NCI-H1436 treated with DMSO at 0.1 percent for 48 hours (cell line): ENCODE measurements at places on chromosomes 5 and 9.

DNA sequence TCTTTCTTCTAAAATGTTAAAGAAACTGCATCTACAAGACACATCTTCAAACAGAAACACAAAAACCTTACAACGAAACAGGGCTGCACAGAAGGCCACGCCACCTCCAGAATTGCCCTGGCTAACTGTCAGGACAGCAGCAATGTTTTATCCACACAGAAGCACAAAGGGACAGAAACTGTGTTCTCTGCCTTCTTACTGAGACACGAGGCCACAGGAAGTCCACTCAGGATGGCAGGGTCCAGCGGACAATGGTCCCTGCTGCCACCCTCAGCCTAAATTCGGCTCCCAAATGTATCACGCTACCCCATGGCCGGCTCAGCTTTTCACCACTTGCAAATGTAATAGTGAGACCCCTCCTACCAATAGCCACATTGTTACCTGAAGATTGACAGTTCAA lies 159.8 kb upstream of the PHYKPL start:
- no peak for DNase-seq

DNA sequence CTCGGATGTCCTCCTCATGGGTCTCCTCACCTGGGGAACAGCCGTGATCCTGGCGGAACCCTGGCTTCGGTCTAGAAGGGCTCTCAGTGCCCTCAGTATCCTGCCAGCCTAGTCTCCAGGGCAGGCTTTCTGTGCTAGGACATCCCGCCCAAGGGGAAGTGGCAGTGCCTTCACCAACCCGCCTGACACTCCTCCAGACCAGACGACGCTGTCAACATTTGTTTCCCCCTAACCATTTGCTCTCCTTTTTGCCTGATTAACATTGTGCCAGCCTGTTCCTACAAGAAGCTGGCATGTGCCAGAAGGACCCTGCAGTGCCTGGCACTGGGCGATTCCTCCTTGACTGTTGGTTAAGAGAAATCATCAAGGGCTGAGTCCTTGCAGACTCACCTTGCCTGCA lies 358.9 kb upstream of the IRX2 start:
- no peak for DNase-seq

GRCh38 chr5:25020454-25020853 lies 375.7 kb upstream of the CDH10 start:
- no peak for DNase-seq

DNA sequence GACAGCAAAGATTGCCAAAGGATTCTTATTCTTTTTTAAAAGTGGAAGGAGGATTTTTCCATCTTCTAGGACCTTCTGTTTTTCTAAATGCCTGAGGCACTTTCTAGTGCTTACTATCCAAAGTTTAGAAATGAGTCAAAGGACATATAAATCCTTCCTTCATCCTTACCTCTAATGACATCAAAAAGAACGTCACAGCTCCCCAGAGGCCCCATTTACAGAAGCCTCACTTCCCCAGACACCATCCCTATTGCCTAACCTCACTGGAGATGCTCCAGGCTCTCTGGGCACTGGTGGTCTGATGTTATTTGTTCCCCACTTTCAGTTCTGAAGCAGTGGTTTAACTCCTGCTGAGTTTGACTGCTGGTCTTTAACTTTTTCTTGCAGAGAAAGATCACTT lies 504.3 kb downstream of the AGTPBP1 start:
- DNase-seq: no peak

GRCh38 chr9:72882117-72882775 lies 70.6 kb downstream of the ALDH1A1 start:
- no peak for DNase-seq

- no peak for DNase-seq
Measured at GRCh38 chr9:131395157-131396098, 1.5 kb downstream of the PRRC2B start.

GRCh38 chr5:141095263-141095641 lies 837 bp downstream of the PCDHB2 start:
- no peak for DNase-seq

- no peak for DNase-seq
Measured at GRCh38 chr9:116208417-116209232, 55.0 kb downstream of the PAPPA start.

DNA sequence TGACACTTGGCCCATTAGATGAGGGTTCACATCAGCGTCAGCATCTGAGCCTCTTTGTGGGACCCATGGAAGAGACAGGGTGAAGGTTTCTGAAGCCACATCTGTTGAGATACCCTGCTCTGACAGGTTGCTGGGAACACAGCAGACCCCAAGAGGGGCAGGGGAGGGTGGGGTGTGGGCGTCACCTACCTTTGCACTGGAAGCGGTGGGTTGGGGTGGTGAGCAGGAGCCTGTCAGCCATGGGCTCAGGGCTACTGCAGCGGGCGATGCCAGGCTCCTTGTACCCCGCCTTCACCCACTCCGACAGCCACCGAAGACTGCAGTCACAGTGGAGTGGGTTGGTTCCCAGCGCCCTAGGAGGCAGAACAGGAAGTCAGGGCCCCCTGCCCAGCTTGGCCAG lies 131.5 kb upstream of the PANK3 start:
- DNase-seq: no peak

- DNase-seq: no peak
Measured at GRCh38 chr9:2040828-2041227, 25.7 kb downstream of the SMARCA2 start.

DNA sequence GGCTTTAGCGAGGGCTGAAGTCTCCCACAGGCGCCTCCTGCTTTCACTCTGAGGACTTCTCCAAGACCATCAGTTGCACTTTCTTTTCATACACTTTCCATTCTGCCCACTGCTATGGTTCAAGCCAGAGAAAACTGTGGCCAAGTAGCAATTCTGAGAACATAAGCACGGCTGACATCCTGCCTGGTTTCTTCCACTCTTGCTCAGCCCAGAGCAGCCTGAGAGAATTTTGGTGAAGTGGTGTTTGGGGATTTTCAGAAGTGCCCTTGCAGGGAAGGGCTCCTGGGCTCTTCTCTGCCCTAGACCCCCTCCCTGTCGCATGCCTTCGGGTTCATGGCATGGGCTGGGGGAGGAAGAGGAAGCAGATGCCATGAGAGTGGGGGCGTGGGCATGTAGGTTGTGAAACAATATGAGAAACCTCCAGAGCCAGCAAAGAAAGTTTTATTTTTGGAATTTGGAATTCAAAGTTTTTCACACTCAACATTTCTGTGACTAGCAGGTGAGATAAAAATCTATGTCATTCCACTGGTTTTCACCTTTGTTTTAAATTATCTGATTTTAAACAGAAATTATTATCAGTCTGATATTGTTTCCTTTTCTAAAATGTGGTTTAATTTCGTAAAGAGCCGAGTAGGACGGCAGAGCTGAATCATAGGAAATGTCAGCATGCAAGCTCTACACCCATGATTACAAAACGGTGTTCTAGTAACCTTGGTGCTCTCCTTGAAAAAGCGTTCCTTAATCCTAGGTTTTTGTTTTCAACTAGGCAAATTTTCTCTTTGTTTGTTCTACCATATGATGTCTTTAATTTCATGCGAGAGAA lies 27.8 kb upstream of the TNFSF8 start:
- DNase-seq: no peak
